T-helper 17 cell (primary cell): ENCODE measurements at places on chromosomes 4 and X.

DNA sequence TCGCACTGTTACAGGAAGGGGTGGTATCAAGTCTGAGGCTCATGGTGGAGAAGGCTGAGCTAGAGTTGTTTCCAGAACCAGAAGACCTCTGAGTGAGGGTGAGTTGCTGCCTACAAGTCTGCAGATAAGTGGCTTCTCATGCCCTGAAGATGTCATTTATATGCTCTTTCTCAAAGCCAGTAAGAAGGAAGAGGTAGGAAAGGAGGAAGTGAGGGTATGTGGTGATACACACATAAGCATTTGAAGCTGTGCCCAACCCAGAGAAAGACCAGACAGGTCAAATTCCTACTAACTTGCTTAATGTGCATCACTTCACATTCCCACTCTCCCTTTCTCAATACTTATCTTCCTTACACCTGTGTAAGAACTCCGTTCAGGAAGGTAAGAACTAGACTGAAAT, at the start of gene PPBP:
Gene PPBP (minus strand): TSS at position 130 of the 400 bp plus-strand sequence. CDS start 87 bp downstream, at position 43.
- no peaks in the 10 kb centered on the region for H3K4me1 ChIP-seq
- H3K36me3 ChIP-seq = no peaks in the 10 kb centered on the region
- H3K27me3 ChIP-seq = no peaks in the 10 kb centered on the region
- DNase-seq = no peak
- no peak within 1 kb of the TSS for H3K27ac ChIP-seq

GRCh38 chrX:87901060-87901459, 383.5 kb downstream of the KLHL4 start:
- H3K36me3 ChIP-seq = no peaks in the 10 kb centered on the region
- no peak overlapping the region for H3K27ac ChIP-seq
- DNase-seq = no peak
- no peak overlapping the region for H3K4me3 ChIP-seq
- H3K4me1 ChIP-seq = no peaks in the 10 kb centered on the region

DNA sequence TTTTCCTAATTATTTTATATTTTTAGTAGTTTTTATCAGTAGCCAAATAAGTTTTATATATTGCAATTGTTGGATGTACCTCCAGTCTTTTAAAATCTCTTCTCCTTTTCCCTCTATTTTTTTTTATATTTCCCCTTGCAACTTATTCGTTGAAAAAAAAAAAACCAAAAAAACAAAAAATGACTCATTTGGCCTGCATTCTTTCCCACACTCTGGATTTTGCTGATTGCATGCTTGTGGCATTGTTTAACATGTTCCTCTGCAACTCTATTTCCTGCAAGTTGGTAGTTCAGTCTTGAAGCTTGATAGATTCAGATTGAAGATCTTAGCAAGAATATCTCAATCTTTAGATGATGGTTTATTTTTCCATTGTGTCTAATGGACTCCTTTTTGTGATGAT, 260.6 kb upstream of the BOD1L1 start:
- H3K27me3 ChIP-seq = peaks cover 5% of the 10 kb centered on the region
- no peaks in the 10 kb centered on the region for H3K36me3 ChIP-seq
- DNase-seq = no peak

DNA sequence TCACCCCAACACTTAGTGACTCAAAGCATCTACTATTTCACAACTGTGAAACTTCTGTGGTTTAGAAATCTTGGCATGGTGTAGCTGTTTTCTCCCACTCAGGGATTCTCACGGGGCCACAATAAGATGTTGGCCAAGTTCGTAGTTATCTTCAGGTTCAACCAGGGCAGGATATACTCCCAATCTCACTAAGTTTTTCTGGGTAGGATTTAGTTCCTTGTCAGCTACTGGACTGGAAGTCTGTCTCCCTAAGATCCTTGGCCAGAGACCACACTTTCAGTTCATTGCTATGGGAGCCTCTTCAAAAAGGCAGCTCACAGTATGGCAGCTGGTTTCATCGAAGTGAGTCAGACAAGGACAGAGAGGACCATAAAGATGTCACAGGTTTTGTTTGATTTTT, 111.7 kb upstream of the PDHA2 start:
- H3K27me3 ChIP-seq = no peaks in the 10 kb centered on the region
- H3K4me3 ChIP-seq = no peak overlapping the region
- H3K4me1 ChIP-seq = no peaks in the 10 kb centered on the region
- no peak overlapping the region for H3K27ac ChIP-seq
- no peaks in the 10 kb centered on the region for H3K36me3 ChIP-seq
- no peak for DNase-seq

DNA sequence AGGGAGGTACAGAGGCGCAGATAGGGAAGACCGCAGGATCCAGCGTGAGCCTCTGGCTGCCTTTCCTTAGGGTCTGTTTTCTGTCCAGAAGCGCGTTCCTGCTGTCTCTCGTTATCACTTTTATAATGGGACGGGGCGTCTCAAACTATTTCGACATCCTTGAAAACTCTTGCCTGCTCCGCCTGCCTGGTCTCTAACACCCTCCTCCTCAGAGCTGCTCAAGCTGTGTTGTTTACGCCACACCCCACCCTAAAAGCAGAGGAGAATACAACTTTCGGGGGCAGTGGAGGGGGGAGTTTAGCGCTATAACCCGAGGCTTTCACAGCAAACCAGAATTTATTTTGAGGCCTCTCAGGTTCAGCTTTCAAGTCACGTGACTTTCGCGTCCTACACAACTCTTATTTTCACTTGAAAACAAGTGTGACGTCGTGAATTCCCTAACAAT, 646 bp upstream of the FAM3A start:
- peak overlapping the region; percentile 61 for H3K27ac ChIP-seq
- no peaks in the 10 kb centered on the region for H3K36me3 ChIP-seq
- peaks cover 15% of the 10 kb centered on the region for H3K4me1 ChIP-seq
- no peaks in the 10 kb centered on the region for H3K27me3 ChIP-seq
- H3K4me3 ChIP-seq = peak overlapping the region; percentile 88
- DNase-seq = no peak

DNA sequence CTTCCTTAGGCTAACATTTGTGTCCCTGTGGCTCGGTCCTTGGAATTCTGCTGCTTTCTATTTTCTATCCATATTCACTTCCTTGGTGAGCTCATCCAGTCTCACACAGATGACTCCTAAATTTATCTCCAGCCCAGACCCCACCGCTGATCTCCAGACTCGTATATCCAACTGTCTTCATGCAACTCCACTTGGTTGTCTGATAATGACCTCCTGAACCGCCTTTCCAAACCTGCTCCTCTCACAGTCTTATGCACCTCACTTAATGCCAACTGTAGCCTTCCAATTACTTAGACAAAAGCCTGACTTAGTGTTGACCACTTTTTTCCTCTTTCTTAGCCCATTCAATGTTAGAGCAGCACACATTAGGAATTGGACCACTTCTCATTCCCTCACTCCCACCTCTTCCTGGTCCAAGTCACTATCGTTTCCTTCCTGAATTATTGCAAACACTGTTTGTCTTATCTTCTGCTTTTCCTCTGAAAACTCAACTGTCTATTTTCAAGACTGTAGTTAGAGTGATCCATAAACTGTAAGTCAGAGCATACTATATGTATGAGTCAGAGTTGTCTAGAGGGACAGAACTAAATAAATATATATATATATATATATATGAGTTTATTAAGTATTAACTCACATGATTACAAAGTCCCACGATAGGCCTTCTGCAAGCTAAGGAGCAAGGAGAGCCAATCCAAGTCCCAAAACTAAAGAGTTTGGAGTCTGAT, 292.5 kb downstream of the UNC5C start:
- H3K4me3 ChIP-seq = no peak overlapping the region
- H3K4me1 ChIP-seq = no peaks in the 10 kb centered on the region
- no peaks in the 10 kb centered on the region for H3K27me3 ChIP-seq
- no peak for DNase-seq
- H3K27ac ChIP-seq = no peak overlapping the region
- H3K36me3 ChIP-seq = no peaks in the 10 kb centered on the region
